ENCODE measurements at places on chromosomes 3 and 15.

GRCh38 chr3:133887803-133888703, 7.6 kb downstream of the RAB6B start:
- DNase-seq = no peak

DNA sequence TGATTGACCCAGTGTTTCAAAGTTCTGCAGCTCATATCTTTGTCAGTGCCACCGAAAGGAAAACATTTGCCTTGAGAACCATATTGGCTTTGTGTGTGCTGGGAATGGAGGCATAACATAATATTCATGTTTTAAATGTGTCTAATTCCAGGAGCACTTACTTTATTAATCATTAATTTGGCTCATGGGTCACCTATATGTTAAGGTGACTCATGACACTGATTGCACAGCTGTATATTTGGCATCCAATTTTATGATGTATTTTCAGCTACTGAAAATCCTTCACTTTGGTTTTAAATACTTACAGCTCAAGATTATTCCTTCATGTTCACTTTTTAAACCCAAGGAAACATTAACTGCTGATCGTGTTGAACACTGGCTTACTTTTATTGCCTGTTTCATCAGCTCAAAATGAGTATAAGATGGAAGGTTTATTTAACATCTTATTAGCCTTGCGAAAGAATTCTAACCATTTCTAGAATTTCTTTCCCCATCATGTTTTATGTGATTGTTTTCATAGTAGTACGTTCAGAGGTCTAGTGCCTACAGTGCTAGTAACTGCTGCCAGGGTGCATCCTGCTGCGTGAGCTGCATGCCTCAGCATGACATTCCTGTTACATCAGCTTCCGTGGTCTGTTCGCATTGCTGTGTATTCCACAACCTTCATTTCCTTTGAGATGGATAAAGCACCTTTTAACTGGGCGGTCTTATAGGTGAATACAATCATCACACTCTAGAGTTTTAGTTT, 63.7 kb downstream of the LRCH3 start:
- no peak for DNase-seq

DNA sequence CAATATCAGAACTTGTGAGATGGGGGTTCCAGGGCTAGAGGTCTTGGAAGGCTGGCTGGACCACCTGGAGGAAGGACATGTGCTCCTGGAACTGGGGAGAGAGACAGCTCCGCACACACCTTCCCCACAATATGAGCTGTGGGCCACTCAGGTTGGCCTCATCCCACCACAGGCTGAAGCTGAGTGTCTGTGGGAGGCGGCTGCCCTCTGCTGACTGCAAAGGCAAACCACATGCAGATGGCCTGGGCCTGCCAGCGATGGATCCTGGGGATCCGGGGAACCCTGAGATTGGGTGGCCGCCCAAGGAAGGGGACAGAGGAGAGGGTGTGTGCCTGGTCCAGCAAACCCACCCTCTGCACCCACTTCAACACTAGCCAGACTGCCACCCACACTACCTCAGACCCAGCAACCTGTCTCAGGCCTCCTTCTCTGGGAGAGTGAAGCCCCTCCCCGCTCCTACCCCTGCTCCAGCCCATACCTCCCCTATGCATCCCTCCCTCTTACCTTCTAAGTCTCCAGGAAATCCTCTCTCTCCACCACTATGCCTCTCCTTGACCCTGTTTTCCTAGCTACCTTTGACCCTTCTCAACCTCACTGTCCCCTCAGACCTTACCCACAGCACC, 44.8 kb downstream of the CYP11A1 start:
- peak; percentile 61 for DNase-seq

- no peak for DNase-seq
Observed at GRCh38 chr3:192927016-192927415, 9.4 kb upstream of the MB21D2 start.

- no peak for DNase-seq
Observed at GRCh38 chr15:51830276-51830806, 888 bp downstream of the TMOD3 start.

DNA sequence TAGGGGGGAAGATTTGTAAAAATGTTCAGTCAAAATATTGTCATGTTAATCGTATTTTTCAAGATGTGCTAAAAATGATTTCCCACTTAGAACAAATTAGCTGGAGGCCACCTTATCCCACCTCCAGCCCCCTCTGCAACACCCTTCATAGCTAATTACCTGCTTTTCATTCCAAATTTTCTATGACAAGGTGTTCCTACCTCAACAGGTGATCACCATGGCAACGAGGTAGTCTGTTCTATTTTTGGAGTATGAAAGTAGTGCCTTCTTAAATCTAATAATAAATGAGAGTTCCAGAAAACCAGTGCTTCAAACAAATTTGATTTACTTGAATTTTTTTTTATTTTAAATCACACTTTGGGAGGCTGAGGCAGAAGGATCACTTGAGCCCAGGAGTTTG, 149.8 kb downstream of the FNDC3B start:
- DNase-seq = no peak

GRCh38 chr3:10506696-10507095, 1.3 kb upstream of the ATP2B2 start:
- DNase-seq = no peak

DNA sequence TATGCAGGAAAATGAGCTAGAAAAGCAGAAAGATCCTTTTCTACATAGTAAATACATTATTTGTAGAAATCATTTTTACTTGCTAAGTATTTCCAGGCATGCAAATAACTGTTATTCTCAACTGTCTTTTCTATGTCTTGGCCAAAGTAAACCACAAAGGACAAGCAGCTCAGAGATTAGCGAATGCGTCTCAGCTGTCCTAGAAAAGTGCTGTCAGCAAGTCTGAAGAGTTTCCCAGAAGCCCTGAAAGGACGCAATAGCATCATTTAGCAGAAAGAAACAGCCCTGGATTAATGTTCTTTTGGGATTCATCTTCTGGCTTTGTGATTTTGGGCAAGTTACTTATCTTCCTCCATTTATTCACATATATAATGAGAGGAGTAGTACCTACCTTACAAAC, 100.3 kb downstream of the ZIC1 start:
- DNase-seq = no peak

- DNase-seq = no peak
Observed at GRCh38 chr15:69668039-69668705, 215.6 kb downstream of the RPLP1 start.

DNA sequence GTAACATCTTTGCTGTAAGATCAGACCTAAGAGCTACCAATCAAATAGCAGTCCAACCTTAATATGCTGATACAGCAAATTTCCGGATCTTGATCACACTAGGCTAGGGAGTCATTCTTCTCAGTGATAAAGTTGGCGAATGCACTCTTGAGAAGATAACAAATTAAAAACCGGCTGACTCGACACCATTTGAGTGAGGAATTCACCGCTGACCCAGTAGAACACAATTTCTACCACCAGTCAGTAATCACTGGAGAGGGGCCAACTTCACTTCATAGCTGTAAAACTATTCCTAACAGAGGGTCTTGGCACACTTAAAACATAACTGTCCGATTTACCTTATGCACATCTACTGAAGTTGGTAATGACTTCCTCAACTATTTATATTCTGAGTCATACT, 47.2 kb downstream of the MEIS2 start:
- DNase-seq = no peak

GRCh38 chr15:75215107-75216004, 13.7 kb downstream of the C15orf39 start:
- no peak for DNase-seq

- DNase-seq = no peak
Observed at GRCh38 chr3:172307141-172307560, 141.1 kb downstream of the GHSR start.

- DNase-seq = no peak
Observed at GRCh38 chr3:129984125-129984524, 9.6 kb downstream of the TRH start.

DNA sequence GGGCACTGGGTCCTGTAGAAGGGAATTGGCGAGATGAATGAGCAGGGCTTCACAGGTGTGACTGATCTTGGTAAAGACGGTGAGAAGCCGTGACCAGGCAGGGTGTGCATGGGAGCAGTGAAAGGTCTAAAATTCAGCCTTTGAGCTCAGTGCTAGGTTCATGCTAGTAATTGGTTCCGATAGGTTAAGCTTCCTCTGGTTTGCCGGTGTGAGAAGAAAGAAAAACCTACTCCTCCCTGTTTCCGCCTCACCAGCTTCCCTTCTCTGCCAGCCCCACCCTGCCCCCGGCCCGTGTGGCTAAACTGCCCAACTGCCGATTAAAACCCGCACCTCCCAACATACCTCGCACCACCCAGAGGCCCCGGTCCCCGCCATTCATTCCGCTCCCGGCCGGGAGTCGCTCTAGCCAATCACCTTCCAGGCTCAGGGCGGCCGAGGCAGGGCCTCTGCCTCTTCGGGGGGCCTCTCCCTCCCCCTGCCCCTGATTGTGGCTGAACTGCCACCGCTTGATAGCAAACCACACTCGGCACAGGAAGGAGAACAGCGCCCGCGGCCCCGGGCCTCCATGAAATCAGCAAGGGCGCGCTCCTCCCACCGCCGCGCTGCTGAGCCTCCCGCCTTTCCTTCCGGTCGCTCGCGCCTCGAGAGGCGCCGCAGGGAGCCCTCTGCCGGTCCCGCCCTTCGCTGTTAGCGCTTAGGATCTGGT, 7.3 kb upstream of the NRROS start:
- peak; percentile 83 for DNase-seq

GRCh38 chr3:126340081-126340511, 17.1 kb downstream of the KLF15 start:
- DNase-seq = no peak

DNA sequence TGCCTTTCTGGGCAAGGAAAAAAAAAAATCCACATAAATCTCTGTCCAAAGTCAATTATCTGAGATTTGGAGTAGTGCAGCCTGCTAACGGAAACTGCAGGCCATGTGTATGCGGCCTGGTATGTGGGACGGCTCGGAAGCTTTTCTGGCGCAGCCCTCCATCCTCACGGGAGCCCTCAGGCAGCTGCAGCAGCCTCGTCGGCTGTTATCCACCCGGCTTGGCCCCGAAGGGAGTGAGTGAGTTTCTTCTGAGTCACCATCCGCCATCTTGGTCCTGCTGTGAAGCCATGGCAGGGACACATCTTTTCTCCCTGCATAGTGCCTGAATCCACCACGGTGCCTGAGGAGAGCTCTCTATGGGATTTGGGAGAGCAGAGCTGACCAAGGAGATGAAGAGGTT, 62.8 kb downstream of the POLR2M start:
- no peak for DNase-seq

GRCh38 chr15:67611370-67612369, 69.2 kb downstream of the MAP2K5 start:
- DNase-seq = no peak

DNA sequence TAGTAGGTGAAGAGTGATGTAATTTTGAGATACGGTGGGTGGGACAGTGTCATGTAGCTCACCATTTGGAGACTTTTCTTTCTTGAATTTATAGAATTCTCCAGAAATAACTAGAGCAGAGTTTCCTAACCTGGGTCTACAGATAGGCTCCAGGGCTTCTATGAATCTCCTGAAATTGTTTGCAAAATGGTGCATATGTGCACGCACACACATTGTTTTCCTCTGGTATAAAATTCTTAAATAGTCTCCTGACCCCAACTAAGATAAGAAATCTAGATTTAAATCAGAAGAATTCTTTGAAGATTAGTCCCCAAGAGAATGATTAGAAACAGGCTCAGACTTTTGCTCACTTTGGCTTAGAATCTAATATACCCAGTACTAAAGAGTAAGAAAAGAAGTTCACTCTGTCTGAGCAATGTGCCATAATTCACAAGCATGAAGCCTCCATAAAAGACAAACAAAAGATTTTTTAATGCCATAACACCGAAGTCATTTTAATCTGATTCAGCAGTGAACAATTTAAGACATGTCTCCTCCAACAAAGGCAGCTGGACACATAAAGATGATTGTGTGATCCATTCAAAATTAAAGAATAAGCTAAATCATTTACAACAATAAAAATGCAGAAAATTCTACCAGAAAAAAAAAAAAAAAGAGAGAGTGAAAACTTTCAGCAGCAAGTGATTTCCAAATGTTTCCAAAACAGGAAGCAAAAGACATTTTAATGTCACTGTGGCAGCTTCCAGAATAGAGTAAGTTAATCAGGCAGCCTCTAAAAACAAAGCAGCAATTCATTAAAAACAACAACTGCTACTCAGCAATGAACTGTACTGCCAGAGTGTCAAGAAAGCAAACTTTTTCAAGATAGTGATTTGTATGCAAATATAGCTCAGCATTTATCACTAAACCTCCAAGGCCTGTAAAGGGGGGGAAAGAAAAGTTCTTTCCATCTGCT, 975.5 kb upstream of the CFAP20DC start:
- DNase-seq = no peak

- no peak for DNase-seq
Observed at GRCh38 chr3:184551614-184552256, 9.8 kb upstream of the EPHB3 start.

- no peak for DNase-seq
Observed at GRCh38 chr3:23481616-23482278, 278.6 kb downstream of the UBE2E2 start.

DNA sequence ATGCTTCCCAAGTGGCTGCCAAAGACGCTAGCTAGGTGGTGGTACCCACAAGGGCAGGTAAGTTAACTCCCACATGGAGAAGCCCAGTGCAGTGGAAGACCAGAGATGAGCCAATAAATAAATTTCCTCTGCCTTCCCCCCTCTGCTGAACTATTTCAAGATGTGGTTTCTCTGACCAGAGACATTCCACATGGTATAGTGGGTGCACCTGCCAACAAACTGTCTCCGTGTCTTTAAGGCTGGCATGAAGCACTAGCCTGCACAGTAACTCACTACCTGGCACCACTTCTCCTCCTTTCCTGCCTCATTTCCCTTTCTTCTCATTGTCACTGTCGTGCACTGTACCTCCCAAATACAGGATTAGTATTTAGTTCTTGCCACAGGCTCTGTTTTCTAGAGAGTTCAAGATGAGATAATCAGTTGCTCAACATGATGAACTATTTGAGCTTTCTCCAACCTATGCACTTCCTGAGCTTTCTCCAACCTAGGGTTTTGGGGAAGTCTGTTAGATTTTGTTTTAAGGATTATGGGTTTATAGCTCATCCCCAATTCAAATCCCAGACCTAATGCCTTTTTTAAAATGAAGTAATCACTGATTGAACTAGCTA, 8.4 kb upstream of the CRTAP start:
- no peak for DNase-seq

DNA sequence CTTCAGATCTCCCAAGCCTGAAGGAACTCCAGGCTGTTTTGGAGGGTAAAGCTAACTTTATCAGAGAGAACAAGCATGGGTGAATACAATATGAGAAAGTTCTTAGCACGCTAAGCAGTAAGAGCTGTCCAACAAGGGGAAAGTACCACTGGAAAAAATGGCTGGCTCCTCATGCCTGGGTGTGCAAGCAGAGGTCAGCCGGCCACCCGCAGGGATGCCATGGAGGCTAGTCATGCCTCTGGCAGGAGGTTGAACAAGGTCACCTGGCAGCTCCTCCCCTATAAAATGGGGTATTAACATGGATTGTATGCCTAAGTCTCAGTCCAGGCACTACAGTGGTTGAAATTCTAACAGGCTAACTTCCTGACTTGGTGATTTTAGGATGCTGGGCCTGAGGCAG, 75.4 kb upstream of the SLC6A1 start:
- DNase-seq = no peak

Data from activated naive CD4-positive, alpha-beta T cell treated with anti-CD3 and anti-CD28 coated beads, Interleukin-2, amount 50 U/mL, for 16 hours (primary cell).